Left lung (tissue), 14 donors: ENCODE measurements at places on chromosomes 12 and 14. TPM values are rescaled to one million over a fixed set of nuclear protein-coding genes. Genes with fewer than 3 reads are reported as not detected.

TSHR gene
- total RNA-seq = 0.24 TPM

DNA sequence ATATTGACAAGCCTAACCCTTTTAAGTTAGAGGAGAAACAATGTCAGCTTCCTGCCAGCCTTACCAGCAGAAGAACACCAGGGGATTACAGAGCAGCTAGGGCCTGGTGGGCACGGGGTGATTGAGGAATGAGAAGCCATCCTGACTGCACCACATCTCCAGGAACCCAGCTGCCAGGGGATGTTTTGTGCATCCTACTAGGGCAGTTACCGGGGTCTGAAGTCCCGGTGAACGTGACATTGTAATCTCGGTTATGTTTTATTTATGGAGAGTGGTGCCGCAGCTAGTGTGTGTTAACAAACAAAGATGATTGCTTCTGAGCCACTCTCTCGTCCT, 115.9 kb downstream of the BCL11B start:
- DNase-seq = no peak

SCNN1A gene
- total RNA-seq = 212 TPM

LRIG3 gene
- 28.6 TPM for total RNA-seq

DNA sequence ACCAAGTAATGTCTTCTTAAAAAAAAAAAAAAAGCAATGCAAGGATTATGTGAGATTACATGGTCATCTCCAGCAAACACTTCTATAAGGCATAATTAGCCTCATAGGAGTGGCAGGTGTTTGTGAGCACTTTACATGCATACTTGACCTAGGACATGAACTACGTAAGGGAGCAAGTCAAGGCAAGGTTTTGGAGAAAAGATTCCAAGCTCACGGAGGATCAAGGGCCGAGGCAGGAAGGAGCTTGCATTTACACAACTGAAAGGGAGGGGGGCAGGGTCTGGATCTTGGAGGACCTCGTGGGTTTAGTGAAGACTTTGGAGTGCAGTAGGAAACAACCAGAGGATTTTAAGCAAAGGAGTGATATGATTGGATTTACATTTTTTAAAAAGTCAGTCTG, 112.5 kb downstream of the CCER1 start:
- no peak for DNase-seq

GRCh38 chr12:103839609-103840461, 1.2 kb downstream of the NT5DC3 start:
- no peak for DNase-seq

GRCh38 chr12:53166837-53167236, 13.7 kb upstream of the ZNF740 start:
- DNase-seq = no peak

GRCh38 chr12:96907671-96908422, 790 bp downstream of the NEDD1 start:
- DNase-seq = no peak

FSCB gene
- not detected for total RNA-seq

- DNase-seq = no peak
Observed at GRCh38 chr12:81222846-81223592, 145.1 kb downstream of the ACSS3 start.

CCDC175 gene
- total RNA-seq = not detected

GRCh38 chr14:26204728-26205479, 392.9 kb downstream of the NOVA1 start:
- DNase-seq = peak; percentile 48

- peak; percentile 50 for DNase-seq
Observed at GRCh38 chr14:49494836-49495235, 91.3 kb downstream of the RPS29 start.

DNA sequence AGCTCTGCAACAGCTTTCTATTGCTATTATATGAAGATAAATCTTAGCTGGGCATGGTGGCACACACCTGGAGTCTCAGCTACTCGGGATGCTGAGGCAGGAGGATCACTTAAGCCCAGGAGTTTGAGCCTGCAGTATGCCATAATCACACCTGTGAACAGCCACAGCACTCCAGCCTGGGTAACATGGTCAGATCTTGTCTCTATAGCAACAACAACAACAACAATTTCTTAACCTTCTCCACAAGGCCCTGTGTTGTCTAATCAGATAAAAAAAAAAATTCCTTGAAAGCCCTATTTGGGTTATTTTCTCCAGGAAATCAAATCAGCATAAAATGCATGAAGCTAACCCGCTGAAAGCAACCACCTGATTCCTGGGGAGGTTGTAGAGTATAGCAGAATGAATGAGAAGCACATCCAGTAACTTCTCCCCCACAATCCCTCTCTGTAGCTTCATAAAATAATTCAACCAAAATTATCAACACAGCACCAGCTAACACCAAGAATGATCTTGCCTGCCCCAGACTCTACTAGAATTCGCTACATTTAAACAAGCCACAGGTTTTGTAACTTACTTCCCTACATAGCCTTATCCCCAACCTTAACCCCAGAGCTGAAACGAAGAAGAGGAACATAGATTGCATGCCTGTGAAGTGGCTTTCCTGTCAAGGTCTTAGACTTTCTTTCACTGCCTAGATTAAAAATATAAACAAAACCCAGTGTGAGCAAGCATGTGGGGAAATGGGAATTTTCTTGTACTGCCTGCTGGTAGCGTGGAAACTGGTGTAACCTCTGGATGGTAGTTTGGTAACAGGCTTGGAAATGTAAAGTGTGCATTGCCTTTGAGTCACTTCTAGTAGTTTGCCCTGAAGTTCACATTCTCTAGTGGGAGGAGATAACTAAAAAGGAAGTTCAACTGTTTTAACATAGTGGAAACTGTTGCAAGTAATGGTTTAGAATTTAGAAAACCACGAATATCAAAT, 6.0 kb upstream of the STK38L start:
- no peak for DNase-seq

RAD51AP1 gene
- 7.5 TPM for total RNA-seq

GRCh38 chr14:31270196-31270772, 62.7 kb upstream of the HECTD1 start:
- no peak for DNase-seq

DNA sequence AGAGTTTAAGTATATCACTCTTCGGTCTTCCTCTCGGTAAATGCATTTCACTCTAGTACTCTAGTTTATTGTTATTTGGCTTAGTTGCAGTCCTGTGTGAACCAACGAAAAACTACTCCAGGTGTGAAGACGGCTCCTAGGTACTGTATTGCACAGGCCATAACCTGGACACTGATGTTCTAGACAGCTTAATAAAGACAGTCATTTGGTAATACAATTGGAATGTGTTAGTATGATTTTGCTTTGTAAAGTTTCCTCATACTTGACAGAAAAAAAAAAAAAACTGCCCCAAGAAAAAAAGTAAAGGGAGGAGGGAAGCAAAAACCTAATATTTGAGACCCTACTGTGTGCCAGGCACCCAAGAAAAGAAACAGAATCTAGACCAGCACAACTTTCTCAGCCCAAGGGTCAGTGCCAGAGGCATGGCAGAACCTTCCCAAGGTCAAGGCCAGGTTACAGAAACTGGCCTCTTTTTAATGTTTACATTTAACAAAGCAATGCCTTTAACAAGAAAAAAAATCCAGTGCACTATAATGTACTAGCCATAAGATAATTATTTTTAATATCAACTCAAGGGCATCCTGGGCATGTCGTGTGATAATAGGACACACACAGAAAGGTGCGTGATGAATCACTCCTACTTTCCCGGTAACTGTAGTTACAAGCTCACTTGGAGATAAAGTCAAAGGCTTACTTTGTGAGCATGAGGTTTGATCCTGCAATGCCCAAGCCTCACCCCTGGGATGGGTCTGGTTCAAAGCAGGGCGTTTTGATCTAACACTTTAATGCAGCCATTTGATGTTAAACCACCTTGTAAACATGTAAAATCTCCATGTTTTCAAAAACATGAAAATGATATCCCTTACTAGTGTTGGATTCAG, 110.6 kb downstream of the BMP4 start:
- DNase-seq = no peak

- no peak for DNase-seq
Observed at GRCh38 chr12:108802101-108802961, 55.1 kb downstream of the SSH1 start.
